Vein endothelial cell (primary cell): ENCODE measurements at places on chromosomes 6 and 20. TPM values are rescaled to one million over a fixed set of nuclear protein-coding genes. Genes with fewer than 3 reads are reported as not detected.

Gene ROS1
- not detected in 2 replicates for total RNA-seq

Gene HNF4A
- not detected in 2 replicates for total RNA-seq

Gene ARMH2
- total RNA-seq, result not detected in 2 replicates

Gene SPEF1
- total RNA-seq, result 0.19 TPM in 1 of 2 replicates, not detected in the other

Gene CLPSL1
- not detected in 2 replicates for total RNA-seq

Gene LTA
- total RNA-seq, result not detected in 2 replicates

Gene SPATA25
- 0.57 and 1.3 TPM in 2 replicates for total RNA-seq

Gene MOG
- total RNA-seq, result not detected in 2 replicates

Gene CYP39A1
- 0.33 and 0.38 TPM in 2 replicates for total RNA-seq

Gene PTCRA
- total RNA-seq, result not detected in 2 replicates

Gene SLC22A23
- 21.6 and 29.7 TPM in 2 replicates for total RNA-seq

Gene FERMT1
- total RNA-seq, result 0.65 and 1.6 TPM in 2 replicates

Gene RIPOR3
- total RNA-seq, result not detected in 2 replicates

Gene ANGPT4
- total RNA-seq, result not detected in 2 replicates

Gene TFAP2D
- total RNA-seq, result not detected in 2 replicates

Gene ALDH8A1
- 0.48 TPM in 1 of 2 replicates, not detected in the other for total RNA-seq

Gene PCSK2
- not detected in 2 replicates for total RNA-seq

Gene BPIFB1
- total RNA-seq, result not detected in 2 replicates

Gene SMOC2
- not detected in 2 replicates for total RNA-seq

Gene HRH3
- total RNA-seq, result not detected in 2 replicates

Gene EDN1
- 379 and 612 TPM in 2 replicates for total RNA-seq

Gene LINC00237
- total RNA-seq, result not detected in 2 replicates

Gene BEND6
- total RNA-seq, result 0.19 and 0.33 TPM in 2 replicates

Gene BMP7
- total RNA-seq, result not detected in 2 replicates

Gene HINT3
- total RNA-seq, result 10.8 and 11.1 TPM in 2 replicates

Gene HLA-DRA
- not detected in 2 replicates for total RNA-seq
